ENCODE measurements at places on chromosomes 3 and 15.

DNA sequence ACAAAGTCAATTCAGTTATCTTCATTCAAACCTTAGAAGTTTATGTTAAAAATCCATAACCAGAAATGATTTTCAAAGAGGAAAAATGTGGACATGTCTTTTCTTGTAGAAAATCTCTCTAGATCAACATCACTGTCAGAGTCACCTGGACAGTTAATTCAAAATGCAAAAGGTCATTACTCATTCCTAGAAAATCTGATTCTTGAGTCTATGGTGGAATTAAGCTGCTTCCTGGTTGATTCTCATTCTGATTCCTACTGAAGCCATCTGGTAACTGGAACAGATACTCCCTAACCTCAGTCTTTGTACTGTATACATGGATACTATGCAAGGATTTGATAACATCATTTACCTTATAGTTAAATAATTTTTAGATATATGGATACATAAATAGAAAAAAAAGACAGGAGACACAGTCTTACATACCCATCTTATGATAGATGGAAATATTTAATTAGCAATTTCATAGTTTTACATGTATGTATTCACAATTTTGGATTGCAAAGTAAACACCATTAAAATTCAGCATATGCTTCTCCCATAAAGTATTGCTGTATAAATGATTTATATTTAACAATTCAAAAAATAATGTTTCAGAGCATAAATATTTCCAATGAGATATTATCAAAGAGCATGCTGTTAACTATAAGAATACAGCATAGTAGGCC, 693.2 kb upstream of the CCDC54 start:
- DNase-seq, result no peak

DNA sequence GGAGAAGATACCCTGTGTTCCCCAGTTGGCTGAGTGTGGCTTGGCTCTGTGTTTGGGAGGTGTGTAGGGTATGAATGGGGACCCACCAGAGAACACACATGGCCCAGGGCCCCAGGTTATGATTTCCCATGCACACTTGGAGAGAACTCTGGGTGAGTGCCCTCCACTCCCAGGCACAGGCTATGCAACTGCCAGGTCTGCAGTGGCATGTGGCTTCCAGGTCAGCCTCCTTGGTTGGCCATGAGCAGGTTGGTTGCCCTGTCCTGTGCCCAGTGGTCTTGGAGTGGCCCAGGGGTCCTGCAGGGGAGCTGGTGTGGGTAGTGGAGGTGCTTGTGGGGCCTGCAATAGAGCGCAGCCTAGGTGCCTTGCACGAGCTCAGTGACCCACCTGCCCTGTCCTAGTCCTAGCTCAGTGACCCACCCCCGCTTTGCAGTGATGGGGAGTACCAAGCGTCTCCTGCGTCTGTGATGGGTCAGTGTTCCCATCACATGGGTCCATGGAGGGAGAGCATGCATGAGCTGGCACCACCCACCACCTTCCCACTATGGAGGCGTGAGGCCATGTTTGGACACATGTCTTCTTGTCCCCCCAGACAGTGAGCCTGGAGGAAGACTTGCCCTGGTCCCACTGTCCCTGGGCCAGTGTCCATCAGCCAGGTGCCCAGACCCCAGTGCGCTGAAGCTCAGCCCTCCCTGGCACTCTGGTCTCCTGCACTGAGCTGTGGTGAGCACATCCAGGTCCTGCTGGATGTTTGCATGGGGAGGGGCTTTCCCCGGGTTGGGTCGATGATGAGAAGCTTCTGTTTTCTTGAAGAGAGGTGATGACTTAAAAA, 217.3 kb downstream of the SNRPN start:
- DNase-seq, result no peak

GRCh38 chr3:137131081-137131480, 173.3 kb downstream of the IL20RB start:
- DNase-seq, result no peak

GRCh38 chr3:25854635-25855034, 64.7 kb downstream of the OXSM start:
- no peak for DNase-seq

- no peak for DNase-seq
Measured at GRCh38 chr15:67173005-67173404, 81.5 kb downstream of the AAGAB start.

DNA sequence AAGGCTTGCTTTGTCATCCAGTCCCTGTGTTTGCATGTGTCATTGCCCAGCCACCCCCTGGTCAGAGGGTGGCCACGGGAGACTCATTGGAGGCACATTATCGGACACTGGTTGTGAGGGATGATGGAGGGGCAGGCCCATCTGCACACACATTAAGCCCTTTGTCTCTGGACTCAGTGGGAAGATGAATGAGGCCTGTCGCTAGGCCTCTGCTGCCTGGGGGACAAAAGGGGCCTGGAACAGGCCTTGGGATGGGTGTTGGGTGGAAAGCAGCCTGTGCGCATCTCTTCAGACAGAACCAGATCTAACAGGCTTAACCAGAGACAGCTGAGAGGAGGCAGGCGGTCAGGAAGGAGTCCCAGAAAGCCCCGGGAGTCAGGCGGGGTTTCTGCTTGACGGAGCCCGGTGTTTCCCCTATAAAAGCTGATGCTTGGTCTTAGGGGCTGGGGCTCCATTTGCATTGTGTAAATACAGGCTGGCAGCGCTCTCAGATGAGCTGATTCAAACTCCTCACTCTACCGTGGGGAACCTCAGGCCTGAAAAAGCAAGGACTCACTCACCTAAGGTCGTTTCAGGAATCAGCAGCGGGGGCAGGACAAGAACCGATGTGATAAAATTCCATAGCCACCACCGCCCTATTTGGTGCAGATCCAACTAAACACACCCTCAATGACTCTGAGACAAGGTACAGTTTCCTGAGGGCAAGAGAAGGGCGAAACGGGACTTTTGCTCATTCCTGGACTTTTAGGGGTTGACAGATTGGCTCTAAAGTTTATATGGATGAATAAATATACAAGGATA, 17.1 kb upstream of the SKIC8 start:
- no peak for DNase-seq

DNA sequence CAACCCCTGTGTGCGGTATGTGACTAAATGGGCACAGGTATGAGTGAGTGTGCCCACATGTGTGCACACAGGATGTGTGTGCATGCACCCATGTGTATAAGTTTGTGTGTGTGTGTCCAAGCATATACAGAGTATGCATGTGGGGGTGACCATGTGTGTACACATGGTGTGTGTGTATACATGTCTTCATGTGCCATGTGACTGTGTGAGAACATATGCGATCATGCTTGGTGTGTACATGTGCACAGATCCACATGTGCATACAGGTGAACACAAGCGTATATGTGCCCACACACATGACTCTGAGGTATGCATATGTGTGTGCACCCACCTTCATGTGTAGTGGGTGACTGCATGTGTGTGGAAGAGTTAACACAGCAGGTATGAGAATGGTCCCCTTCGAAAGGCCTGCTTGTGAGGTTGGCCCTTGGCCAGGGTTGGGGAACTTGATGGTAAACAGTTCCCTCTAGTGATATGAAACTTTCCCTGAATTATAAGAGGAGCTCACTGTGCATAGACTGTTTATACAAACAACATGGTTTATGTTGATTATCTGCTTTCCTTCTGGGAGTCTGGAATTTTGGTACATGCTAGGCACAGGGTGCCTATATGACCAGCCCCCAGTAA, 10.3 kb downstream of the PFKFB4 start:
- no peak for DNase-seq

- no peak for DNase-seq
Measured at GRCh38 chr3:55369141-55369847, 117.8 kb downstream of the WNT5A start.

GRCh38 chr15:43899928-43900327, 73.1 kb downstream of the WDR76 start:
- no peak for DNase-seq

- DNase-seq, result no peak
Measured at GRCh38 chr3:52084216-52084945, 28.0 kb upstream of the DUSP7 start.

DNA sequence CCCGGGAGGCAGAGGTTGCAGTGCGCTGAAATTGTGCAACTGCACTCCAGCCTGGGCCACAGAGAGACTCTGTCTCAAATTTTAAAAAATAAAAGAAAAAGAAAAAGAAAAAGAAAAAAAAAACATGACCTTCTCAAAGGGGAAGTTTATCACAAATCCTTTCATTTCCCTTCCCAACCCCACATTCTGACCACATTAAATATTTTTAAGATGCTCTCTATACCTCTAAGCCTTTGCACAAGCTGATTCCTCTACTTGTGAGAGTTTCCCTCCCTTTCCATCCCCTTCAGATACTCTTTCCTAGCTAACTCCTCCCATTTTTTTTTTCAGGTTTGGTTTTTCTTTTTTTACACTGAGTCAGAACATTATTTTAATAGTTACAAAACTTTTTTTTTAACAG, 4.0 kb downstream of the HIGD1A start:
- no peak for DNase-seq

DNA sequence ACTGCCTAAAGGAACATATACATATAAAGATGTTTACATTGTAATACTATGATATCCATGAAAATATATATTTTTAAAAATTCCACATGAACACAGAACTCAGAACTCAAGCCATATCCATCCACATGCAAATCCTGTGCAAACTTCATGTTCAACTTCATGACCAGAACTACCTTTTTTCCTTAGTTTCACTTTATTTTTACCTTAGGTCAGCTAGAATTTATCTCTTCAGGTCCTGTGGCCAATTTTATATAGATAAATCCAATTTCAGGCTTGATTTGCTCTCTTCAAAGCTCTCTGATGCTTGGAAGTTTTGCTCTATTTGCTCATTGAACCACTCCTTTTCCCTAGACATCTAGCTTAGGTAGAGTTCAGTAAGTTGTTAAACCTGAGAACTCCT, 38.8 kb downstream of the ZPLD1 start:
- no peak for DNase-seq

DNA sequence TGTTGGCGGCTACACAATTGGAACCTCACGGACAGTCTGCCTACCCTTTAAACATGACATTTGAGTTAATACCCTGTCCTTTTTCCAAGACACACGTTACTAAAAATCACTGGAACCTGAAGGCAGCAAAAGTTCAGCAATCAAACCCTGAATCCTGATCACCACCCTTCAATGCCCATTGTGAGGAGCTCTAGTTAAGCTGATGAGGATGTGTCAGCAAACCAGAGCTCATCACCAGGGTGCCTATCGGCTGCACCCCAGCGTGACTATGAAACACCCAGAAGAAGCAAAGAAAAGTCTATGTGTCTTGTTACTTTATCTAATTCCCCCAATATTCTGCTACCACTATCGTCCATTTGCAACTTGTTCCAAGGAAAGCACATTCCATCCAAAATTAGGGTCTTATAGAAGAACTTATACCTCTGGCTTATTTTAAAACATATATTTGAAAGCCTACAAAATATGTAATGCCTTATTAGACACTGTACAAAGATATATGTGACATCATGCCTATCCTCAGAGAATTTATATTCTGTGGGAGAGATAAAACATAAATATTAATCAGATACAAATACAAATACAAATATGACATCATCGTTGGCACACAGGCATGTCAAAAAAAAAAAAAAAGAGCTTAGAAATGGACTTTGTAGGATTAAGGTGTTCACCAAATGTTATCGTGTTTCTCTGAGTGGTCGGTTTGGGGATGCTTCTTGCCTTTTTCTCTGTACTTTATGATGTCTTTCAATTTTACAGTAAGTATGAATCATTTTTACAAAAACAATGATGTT, 219.7 kb upstream of the SETMAR start:
- no peak for DNase-seq

- DNase-seq, result no peak
Measured at GRCh38 chr3:12273045-12273695, 15.7 kb upstream of the PPARG start.

DNA sequence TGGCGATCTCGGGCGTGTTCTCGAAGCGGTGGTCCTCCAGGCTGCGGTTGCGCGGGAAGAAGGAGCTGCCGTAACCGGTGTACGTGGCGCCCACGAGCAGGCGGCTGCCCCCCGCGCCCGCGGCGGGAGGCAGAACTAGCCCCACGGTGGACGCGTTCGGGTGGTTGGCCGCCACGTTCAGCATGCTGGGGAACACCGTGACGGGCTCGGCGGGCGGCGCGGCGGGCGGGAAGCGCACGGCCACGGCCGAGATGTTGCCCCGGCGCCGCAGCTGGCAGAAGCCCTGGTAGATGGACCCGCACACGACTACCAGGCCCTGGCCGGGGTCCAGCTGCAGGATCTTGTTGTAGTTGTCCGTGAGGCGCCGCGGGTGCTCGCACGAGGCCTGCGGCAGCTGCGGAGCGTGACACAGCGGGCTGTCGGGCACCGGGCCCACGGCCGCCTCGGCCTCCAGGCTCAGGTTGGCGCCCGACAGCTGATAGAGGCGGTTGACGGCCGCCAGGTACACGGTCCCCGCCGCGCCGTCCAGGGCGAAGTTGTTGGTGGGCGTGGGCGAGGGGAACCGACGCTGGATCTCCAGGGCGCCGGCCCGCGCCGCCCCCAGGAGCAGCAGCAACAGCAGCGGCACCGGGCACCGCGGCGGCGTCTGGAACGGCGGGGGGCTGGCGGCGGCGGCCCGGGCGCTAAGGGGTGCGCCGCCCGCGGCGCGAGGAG, 397 bp downstream of the PLXND1 start:
- no peak for DNase-seq

DNA sequence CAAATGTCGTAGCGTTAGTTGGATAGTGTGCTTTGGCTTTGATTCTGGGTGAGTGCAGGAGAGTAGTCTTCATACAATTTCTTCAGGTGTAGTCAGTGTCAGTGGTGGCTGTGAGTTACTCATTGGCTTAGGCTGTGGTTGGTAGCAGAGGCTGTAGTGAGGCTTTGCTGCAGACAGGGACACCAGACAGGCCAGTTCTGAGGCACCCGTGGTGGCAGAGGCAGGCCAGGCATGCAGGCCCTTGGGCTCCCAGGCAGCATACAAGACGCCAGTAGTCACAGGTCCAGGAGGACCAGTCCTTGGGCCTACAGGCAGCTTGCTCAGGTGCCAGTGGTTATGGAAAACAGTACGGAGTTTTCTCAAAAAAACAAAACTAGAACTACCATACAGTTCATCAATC, 61.3 kb downstream of the DMXL2 start:
- no peak for DNase-seq

DNA sequence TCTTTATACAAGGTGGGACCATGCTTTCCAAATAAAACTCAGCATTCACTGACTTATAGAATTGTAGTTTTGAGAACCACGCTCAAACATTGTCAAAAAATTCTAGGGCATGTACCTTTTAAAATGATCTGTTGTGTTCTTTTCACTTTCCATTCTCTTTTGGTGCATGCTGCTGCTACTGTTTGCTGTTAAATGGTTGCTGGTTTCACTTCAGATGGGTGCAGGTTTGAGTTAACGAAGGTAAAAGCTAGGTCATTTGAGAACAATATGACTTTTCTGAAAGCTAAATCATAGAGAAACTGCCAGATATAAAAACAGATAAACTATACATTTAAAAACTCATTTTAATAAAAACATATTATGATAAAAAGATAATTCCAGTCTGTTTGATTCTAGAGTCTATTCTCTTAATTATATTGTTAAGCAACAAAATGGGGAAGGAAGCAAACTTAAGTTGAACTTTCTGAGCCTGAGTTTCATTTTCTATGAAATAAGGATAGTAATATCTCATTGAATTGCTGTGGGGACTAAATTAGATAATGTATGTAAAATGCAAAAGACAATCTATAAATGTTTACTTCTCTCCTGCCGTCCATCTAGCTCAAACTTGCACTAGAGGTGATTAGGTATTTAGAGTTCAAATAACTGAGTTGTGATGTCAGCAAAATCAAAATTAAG, 82.4 kb downstream of the OXSM start:
- DNase-seq, result no peak

GRCh38 chr15:68224108-68224507, 5.4 kb downstream of the CLN6 start:
- DNase-seq, result no peak

GRCh38 chr3:38565339-38566214, 69.4 kb downstream of the EXOG start:
- DNase-seq, result no peak

GRCh38 chr3:88141458-88142083, 8.2 kb upstream of the C3orf38 start:
- DNase-seq, result no peak
